ENCODE measurements at places on chromosomes 1 and 21. TPM values are rescaled to one million over a fixed set of nuclear protein-coding genes. Genes with fewer than 3 reads are reported as not detected.

- peak; percentile 70 for DNase-seq
These were observed 269.8 kb downstream of the S1PR1 start for GRCh38 chr1:101506541-101507164.

- peak; percentile 61 for DNase-seq
These were observed 1.4 kb upstream of the DPH2 start for GRCh38 chr1:43968348-43968948.

DNA sequence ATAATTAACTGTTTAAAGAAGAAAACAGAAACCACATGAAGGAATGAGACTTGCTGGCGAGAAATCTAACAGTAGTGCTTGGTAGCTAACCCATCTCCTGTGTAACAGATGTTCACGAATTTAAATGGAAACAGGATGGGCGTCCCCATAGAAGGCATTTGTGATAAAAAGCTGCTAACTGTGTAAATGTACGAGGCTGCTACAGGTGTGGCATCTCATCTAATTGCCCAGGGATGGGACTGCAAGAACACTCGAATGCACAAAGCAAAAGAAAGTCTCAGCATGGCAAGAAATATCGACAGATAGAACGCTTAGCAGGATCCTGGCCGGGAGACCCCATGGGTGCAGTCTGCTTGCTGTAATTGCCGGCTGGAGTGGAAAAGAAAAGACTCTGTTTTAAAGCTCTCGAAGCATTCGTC lies 112.7 kb downstream of the RUNX1 start:
- DNase-seq, result no peak

GRCh38 chr1:22689505-22689904 lies 21.1 kb upstream of the EPHB2 start:
- DNase-seq, result peak; percentile 68

SUSD4 gene
- 0.05 TPM for total RNA-seq

CHI3L2 gene
- total RNA-seq, result under 0.01 TPM

LCE1D gene
- not detected for total RNA-seq

GBP3 gene
- 33.6 TPM for total RNA-seq

Measured in dermis blood vessel endothelial cell (primary cell).